ENCODE measurements at places on chromosomes 3 and 15. TPM values are rescaled to one million over a fixed set of nuclear protein-coding genes. Genes with fewer than 3 reads are reported as not detected.

The KNL1 gene
- 3.0 TPM for polyA plus RNA-seq

The TM4SF1 gene
- polyA plus RNA-seq: 232 TPM

The ANKRD63 gene
- not detected for polyA plus RNA-seq

The BLM gene
- polyA plus RNA-seq: 2.1 TPM

The TLR9 gene
- polyA plus RNA-seq: 0.05 TPM

GRCh38 chr15:44729408-44730127, 6.8 kb upstream of the TRIM69 start:
- no peak for DNase-seq

DNA sequence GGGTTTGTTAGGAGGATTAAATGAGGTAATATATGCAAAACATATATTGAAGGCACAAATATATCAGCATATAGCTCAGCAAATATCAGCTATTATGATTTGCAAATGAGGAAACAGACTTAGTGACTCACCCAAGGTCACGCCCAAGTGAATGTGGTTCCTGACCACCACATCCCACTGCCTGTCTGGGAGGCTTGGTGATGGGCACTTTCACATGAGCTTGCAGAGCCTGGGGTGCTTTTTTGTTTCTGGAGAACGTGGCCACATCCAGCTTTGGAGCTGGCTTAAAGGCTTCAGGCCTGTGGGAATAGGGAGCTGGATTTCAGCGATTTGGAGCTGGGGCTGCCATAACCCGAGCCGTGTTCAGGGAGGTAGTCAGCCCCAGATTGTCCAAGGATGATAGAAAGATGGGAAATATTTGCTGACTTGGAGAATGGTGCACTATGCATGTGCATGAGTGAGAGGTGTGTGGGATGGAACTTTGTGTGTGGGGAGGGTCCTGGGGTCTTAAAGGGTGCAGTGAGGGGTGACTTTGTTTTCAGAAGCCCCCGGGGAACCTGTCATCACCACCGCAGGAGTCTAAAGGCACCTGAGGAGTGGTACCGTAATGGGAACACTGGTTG, 12.0 kb upstream of the FGD5 start:
- DNase-seq: no peak

- DNase-seq: no peak
Observed at GRCh38 chr3:16509721-16510619, 3.5 kb downstream of the RFTN1 start.

DNA sequence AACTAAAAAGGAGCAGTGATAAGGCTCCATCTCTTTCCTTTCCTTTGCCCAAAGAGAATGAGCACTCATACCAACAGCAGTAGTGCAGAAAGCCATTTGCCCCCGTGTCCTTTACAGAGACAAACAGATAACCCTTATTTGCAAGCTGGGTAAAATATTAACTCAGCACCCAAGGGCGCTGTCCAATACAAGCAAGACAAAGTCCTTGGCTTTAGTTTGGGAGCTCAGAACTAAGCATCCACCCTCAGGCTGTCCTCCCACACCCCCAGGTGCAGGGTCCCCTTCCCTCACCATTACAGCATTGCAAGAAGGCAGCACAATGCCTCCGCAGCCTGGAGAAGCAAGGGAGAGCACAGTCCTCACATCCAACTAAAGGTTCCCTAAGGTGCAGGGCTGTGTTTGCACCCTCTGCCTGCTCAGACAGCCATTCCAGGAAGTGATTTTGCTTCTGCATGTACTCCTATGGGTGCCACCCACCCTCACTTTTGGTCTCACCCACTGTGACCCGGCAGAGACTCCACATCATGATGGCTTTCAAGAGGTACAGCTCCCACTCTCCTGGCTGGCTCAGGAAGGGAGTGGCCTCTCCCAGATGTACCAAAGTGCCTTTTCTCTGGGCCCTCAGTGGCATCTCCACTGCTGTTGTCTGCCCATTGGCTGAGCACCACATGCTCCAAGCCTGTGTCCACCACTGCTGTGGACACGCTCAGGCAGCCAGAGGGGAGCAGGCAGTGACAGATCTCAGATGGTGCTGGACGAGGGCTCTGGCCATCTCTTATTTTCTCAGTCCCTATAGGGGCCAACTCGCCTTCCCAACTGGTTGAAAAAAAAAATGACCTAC, 34.1 kb upstream of the HES1 start:
- DNase-seq: no peak

- DNase-seq: no peak
Observed at GRCh38 chr3:38782148-38782547, 33.9 kb downstream of the SCN10A start.

DNA sequence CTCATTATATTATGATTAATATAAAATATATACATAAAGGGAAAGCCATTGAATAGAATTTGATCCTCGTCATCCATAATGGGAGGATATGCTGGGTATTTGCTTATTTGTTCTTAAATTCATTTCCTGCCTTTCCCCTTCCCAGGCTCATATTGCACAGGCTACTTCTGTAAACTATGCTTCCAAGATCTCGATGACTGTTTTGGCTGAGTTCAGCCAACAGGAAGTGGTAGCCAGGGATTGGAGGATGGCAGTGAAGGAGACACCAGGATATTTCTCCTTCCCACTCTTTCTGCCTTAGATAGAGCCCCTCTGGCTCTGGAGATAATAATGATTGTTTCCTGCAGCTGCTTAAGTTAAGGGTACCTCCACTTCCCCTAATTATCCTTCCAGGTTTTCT, 44.3 kb upstream of the DYNC1LI1 start:
- peak; percentile 58 for DNase-seq

- DNase-seq: no peak
Observed at GRCh38 chr15:70513819-70514218, 249.5 kb downstream of the UACA start.

GRCh38 chr3:33318710-33319380, 41.6 kb downstream of the FBXL2 start:
- no peak for DNase-seq

- no peak for DNase-seq
Observed at GRCh38 chr3:46380471-46381221, 9.9 kb downstream of the CCR5 start.

DNA sequence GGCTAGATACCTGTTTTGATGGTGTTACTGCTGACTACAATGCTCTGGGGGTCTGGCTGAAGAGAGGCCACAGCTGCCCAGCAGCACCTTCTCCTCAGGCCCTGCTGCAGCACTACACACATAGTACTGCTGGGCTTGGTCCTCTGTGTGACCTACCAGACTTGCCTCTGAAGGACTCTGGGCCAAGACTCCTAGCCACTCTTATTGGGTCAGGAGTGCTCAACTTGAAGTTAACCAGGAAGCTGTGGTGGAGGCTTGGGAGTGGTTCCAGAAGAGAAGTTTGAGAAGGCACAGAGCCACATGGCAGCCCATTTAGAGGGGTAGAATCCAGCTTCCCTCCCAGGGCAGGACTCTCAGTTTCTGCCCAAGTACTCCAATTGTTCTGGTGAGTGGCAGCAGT, 16.6 kb downstream of the ELP6 start:
- DNase-seq: no peak

DNA sequence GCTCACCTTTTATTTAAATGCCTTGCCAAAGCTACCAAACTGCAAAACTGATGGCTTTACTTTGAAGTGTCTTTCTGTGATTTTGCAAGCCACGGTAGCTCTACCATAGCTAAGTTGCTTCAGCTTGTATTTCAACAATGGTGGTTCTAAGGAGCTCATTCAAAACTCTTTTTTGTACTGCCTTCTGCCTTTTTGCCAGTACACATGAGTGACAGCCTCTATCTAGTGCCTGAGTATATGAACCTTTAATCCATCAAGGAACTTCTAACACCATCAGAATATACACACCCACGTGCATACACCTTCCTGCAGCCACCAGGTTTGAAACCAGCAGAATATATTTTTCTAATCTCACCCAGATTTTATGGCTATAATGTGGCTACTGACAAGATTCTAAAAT, 10.4 kb upstream of the NR2F2 start:
- no peak for DNase-seq

DNA sequence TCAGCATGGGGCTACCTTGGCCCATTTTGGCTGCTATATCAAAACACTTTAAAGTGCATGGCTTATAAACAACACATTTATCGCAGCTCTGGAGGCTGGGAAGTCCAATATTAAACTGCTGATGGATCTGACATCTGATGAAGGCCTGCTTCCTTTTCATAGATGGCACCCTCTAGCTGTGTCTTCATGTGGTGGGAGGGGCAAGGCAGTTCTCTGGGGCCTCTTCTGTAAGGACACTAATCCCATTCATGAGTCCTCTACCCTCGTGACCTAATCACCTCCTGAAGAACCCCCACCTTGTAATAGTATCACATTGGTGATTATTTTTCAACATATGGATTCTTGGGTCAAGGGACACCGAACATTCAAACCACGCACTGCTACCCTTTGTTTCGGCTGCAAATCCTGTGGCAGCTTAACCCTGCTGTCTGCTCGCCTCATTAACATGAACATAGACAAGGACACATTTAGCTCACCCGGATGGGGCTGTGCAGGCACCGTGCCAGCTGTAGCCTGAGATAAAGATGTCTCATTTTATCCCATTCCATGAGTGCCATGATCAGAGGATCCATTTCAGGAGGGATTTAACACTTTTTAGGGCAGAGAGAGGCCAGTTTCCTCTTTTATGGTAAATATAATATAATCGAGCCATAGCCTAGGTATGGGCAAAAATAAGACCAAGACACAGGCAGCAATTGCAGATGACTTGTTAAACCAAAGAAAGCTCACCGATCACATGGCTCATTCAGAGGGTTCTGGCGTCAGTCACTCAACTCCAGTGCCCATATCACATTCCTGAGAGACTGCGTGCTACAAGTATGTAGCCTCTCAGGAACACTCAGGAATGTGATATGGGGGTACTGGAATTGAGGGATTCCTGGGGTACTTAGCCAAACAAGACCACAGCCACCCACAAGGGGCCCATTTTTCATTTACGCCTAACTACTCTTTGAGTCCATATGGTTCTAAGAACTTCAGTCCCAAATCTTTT, 251.1 kb upstream of the ST8SIA2 start:
- DNase-seq: no peak

All from AG04450 (cell line).